Non-pigmented ciliary epithelial cell (primary cell): ENCODE measurements at places on chromosomes 1 and 21.

GRCh38 chr1:88134983-88135921, 548.8 kb upstream of the PKN2 start:
- no peak for DNase-seq

DNA sequence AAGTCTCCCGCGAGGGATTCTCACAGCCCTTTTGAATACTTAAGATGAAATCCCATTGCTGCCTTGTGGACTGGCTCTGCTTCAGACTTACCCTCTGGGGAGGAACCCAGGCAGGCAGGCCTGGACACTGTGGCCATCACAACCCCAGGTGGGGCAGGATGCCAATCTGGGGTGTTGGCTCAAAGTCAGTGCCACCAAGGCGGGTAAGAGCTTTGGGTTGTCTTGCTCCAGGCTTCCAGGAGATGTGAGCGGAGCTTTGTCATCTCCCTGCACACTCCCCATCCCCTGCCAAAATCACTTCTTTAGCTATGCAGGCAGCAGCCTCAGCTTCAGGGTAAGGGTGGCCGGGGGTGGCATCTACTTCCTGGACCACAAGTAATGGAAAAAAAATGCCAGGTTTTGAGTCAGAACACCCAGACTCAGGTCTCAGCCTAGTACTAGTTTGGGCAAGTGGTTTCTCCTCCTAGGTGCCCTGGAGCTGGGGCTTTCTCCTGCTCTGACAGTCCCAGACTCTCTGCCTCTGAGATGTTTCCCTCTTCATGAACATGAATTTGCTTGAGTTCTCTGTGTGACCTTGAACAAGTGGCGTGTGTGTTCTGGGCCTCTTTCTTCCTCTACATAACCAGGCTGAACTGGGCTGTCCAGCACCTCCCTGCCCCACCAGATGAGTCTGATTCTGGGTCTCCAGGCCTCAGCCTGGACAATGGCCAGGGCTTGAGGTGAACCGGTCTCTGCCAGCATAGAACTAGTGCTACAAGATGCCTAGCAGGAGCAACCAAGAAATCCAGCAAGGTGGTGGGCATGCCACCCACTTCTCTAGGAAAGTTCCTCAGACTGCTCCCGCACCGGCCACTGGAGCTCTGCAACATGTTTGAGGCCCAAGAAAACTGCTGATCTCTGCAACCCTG, 65.4 kb downstream of the VWA5B1 start:
- DNase-seq, result no peak

GRCh38 chr1:39822146-39822545, 33.5 kb upstream of the BMP8B start:
- no peak for DNase-seq

DNA sequence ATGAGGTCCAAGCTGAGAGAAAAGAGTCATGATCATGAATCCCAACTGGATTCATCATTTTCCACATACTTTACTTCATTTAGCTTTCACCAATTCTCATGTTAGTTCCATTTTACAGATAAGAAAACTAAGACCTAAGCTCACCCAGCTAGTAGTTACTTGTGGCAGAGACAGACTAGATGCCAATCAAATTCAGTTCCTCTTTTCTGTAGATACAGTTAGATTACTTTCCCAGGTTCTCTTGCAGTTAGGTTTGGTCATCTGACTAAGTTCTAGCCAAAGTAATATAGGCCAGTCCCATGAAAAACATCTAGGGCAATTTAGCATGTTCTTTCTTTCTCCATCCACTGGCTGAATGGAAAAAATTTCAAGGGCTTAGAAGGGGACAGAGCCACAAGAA, 8.9 kb upstream of the KCND3 start:
- DNase-seq, result no peak

DNA sequence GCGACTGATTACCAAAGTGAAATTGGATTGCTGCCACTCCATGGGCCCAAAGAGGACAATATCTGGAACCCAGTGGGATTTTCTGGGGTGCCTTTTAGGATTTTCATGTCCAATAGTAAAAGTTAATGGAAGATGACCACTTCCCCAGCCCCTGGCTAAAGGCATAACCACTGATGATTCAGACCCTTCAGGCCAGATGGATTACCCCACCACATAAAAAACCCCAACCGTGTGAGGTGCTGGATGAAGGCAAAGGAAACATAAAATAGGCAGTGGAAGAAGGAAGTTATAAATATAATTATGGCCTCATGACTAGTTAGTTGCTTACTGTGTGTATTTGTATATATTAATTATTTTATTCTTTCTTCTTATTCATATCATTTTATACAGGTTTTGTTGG, 40.2 kb upstream of the IL10 start:
- no peak for DNase-seq

GRCh38 chr21:27581168-27581567, 614.3 kb upstream of the ADAMTS5 start:
- DNase-seq, result no peak

DNA sequence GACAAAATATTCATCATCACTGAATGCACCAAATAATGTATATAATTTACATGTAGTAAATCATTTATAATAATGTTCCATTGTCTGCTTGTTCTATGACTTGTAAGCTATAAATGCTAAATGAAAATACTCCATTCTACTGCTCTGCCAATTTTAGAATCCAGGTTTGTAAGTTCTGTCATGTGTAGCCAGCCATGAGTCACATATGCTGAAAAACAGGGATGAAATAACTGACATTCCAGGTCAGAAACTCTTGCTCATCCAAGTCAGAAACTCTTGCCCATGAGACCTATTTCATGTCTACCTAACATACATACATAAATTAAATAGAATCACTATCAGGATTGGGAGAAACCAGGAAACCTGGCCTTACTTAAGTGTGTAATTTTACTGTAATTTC, 95.6 kb downstream of the ASH1L start:
- DNase-seq, result peak; percentile 81

DNA sequence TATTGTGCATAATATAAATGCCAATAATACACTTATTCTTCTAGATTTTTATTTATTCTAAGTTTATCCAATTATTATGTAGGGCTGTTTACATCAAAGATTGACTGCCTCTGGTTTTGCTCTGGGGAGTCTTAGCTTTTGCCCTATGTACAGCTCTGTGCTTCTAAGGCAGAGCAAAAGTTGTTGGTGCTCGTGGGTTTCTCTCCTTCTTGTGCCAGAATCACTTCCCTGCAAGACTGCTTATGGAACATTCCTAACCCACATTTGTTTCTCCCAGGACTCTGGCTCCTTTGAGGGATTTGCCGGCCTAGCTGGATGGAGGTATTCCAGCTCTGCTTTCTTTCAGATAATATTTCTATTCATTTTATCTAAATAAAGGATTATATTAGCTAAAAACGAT, 849.1 kb downstream of the USP25 start:
- no peak for DNase-seq

- peak; percentile 74 for DNase-seq
Observed at GRCh38 chr1:246608616-246609376, 42.5 kb downstream of the CNST start.

- DNase-seq, result no peak
Observed at GRCh38 chr1:84078108-84078841, 65.8 kb upstream of the PRKACB start.

DNA sequence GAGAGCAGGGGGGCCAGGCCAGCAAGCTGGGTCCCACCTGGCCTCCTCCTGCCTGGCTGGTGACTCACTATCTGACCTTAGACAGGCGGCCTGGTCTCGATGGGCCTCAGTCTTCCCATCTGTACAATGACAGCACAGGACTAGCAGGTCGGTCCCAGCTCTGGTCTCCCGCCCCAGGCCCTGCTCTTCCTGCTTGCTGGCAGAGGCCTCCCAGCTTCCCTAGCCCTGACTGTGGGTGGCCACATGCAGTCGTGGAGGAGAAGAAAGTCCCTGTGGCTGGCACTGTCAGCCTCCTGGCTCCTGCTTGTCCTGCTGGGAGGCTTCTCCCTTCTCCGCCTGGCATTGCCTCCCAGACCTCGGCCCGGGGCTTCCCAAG, 817 bp downstream of the EXTL1 start:
- no peak for DNase-seq

DNA sequence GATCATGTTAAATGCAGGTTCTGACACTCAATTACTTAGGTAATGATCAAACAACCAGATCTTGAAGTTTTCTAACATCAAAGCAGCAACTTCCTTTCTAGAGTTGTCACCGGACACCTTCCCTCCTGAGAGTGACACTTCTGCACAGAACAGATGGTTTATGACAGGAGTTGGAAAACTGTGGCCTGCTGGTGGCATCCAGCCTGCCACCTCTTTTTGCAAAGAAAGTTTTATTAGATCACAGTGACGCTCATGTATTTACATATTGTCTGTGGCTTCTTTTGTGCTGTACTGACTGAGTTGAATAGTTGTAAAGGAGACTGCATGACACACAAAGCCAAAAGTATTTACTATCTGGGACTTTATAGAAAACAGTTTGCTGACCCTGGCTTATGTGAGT, 28.3 kb downstream of the DDR2 start:
- DNase-seq, result no peak

- no peak for DNase-seq
Observed at GRCh38 chr1:110768605-110769004, 93.9 kb upstream of the KCNA3 start.

- no peak for DNase-seq
Observed at GRCh38 chr1:218415726-218416125, 70.6 kb downstream of the TGFB2 start.

- no peak for DNase-seq
Observed at GRCh38 chr1:155966750-155967149, 11.6 kb downstream of the ARHGEF2 start.

GRCh38 chr1:101728029-101728428, 268.7 kb downstream of the OLFM3 start:
- no peak for DNase-seq

DNA sequence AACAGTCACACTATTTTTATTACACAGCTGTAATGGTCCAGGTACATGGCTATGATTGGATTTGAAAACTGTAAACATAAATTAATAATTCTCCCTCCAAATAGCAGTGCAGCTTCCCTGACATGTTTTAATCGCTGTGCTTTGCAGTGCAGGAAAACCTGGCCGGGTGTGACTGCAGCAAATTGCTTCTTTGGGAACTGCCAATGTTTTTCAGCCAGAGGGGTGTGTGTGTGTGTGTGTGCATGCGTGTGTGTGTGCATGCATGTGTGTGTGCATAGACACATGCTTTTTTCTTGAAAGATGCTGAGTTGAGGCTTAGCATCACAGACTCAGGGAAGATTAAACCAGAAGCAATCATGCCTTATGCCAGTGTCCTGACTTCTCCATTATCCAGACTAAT, 231.2 kb downstream of the PRDM2 start:
- no peak for DNase-seq

DNA sequence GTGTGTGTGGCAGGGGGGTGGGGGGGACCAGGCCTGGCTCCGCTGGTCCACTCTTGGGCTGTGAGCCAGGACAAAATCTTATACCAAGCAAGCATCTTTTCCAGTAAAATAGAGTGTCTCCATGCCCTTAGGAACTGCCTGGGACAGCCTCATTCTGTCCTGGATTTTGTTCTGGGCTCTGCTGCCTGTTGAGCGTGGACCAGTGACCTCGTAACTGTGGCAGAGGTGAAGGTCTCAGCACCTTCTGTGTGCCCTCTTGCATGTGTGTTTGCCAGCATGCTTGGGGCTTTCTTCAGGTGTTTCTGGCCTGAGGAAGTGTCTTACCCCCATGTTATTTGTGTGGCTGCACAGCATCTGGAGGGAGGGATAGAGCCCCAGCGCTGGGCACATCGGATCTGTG, 45.7 kb downstream of the GALNT2 start:
- no peak for DNase-seq

DNA sequence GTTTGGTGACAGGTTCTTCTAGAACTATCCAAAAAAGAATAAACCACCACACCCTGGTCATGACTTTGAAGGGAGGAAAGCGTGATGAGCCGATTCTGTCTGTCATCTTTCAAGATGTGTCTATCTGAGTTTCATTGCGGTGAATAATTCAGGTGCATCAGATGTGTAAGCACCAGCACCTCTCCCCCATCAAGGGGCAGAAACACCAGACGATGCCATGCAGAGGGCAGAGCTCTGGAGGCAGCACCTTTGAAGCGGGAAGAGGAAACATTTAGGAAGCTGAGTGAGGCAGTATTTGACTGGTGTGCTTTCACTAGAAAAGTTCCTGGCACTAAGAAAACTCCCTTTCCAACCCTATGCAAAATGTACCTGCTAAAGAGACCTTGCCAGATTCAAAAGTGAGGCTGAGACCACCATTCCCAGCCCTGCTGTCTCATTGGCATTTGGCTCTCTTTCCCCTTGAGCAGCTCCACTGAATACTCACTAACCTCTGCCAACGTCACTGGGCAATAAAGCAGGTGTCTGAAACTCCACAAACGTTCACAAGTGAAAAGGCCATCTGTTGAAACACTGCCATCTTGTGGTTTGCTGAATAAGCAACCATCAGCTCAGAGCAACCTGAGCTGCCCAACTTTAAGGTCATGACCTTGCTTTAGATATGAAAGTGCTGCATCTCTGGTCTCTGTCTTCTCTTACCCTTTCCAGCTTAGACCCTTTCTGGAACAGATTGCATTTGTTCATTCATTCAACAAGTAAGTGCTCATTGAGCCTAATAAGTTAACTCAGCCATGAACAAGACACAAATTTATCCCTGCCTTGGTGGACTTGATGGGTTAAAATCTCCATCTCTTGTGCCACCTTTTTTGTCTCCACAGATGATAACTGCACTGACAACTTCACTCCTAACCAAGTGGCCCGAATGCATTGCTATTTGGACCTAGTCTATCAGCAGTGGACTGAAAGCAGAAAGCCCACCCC, 228.6 kb downstream of the PAPPA2 start:
- no peak for DNase-seq

GRCh38 chr1:85313888-85314696, 37.7 kb upstream of the BCL10 start:
- DNase-seq, result peak; percentile 88

- no peak for DNase-seq
Observed at GRCh38 chr1:201142011-201142848, 12.0 kb downstream of the TMEM9 start.

DNA sequence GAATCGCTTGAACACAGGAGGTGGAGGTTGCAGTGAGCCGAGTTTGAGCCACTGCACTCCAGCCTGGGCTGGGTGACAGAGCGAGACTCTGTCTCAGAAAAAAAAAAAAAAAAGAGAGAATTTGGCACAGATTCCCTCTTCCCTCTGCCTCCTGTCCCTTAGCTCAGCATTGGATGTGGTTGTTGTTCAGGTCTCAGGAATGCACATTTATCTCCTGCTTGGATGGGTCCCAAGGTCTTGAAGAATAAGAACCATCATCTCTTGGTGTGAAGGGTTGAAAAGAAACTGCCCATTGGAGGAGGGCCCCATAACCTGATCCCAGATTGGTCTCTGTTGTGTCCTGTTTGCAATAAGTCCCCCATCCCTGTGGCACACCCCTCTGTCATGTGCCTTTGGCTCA, 34.9 kb downstream of the UBIAD1 start:
- DNase-seq, result no peak

- DNase-seq, result peak; percentile 83
Observed at GRCh38 chr21:39660191-39660980, 47.6 kb downstream of the B3GALT5 start.
